GM23248 (cell line): ENCODE measurements at places on chromosomes 6 and 20.

GRCh38 chr6:135094403-135094821 lies 39.8 kb upstream of the HBS1L start:
- peak; percentile 22 for DNase-seq

- peak; percentile 74 for DNase-seq
Measured at GRCh38 chr20:33079259-33079658, at the start of gene BPIFB4. Gene BPIFB4 (plus strand): TSS chr20:33079643. CDS start chr20:33081527, 1,884 bp downstream.

- peak; percentile 51 for DNase-seq
Measured at GRCh38 chr20:1440024-1440423, 26.6 kb downstream of the NSFL1C start.

DNA sequence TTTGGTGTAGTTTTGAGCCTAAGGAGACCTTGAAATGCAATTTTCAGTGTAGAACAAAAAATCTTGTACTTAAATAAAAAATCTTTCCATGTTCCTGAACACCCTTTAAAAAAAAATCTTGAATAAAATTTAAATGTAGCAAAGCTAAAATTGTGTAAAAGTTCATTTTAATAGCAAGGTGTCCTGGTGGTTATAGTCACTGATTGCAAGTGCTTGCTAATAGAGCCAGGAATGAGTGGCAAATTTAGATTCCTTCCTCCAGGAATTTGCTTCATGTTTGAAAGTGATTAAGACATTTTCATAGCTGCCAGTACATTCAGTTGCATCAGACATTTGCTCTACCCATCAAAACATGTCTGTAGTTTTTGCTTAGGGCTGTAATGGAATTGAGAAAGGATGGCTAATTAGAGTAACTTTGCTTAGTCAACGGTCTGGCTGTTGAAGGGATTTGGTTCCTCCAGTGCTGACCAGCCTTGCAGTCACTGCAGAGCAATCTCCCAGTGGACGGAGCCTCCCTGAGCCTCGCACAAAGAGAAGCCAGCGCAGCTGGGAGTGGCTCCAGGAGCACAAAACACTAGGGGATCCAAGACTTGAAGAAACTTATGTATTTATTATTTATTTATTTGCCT lies 36.5 kb downstream of the AKAP12 start:
- peak; percentile 92 for DNase-seq

GRCh38 chr6:130811932-130812331 lies 15.3 kb upstream of the SMLR1 start:
- no peak for DNase-seq

- peak; percentile 76 for DNase-seq
Measured at GRCh38 chr20:53736757-53737395, 143.2 kb upstream of the ZNF217 start.

- DNase-seq: no peak
Measured at GRCh38 chr6:28948782-28949486, 25.1 kb upstream of the TRIM27 start.

- DNase-seq: peak; percentile 65
Measured at GRCh38 chr6:44297063-44298038, 15.8 kb downstream of the AARS2 start.

DNA sequence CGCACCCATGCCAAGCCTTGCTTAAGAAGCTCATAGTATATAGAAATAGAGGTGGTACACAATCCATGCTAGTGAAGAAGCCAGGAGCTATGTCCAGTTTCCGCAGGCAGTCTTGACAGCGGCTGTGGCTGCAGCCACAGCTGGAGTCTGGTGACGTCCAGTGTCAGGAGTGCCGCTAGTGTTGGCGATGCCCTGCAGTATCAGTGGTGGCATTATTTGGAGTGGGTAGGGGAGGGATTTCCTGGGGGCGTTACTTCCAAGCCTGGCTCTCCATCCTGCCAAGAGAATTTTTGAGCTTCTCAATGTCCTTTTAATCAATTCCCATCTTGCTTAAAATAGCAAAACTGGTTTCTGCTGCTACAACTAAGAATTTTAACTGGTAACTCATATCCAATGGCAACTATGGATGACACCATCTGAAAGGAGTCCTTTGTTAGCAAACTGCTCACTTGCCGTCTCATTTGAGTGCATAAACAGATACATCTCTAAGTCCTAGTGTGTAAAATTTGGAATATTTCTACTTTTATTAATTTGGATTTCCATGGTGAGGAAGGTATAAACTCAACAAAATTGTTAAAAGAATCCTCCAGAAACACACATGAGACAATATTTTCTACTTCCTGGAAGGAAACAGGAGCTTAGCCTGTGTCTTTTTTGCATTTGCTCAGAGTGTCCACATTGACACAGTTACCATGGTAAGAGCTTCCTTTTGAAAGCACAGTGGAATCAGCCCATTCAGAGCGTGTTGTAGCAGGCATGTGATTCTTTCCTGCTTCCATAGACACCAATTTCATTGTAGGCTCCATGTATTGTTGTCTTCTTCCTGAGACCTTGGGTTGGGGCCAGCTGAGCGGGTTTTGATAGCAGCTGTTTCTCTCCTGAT lies 44.6 kb upstream of the PXDC1 start:
- no peak for DNase-seq

DNA sequence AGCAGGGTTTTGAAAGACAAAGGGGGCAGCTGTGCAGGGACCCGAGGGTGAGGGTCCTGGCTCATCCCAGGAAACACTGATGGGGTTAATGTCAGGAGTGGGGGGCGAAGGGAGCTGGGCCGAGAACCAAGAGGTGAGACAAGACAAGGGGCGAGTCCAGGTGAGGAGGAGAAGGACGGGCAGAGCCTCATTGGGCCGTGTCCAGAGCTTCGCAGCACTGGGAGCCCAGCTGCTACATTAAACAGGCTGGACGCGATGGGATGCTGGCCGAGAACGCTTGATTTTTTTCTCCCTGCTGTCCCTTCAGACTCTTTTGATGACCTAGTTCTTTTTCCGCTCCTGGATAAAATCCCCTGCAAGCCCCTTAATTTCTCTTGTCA lies 172.8 kb upstream of the SNX9 start:
- DNase-seq: peak; percentile 6

GRCh38 chr6:126770176-126770575 lies 348.3 kb upstream of the RSPO3 start:
- no peak for DNase-seq

DNA sequence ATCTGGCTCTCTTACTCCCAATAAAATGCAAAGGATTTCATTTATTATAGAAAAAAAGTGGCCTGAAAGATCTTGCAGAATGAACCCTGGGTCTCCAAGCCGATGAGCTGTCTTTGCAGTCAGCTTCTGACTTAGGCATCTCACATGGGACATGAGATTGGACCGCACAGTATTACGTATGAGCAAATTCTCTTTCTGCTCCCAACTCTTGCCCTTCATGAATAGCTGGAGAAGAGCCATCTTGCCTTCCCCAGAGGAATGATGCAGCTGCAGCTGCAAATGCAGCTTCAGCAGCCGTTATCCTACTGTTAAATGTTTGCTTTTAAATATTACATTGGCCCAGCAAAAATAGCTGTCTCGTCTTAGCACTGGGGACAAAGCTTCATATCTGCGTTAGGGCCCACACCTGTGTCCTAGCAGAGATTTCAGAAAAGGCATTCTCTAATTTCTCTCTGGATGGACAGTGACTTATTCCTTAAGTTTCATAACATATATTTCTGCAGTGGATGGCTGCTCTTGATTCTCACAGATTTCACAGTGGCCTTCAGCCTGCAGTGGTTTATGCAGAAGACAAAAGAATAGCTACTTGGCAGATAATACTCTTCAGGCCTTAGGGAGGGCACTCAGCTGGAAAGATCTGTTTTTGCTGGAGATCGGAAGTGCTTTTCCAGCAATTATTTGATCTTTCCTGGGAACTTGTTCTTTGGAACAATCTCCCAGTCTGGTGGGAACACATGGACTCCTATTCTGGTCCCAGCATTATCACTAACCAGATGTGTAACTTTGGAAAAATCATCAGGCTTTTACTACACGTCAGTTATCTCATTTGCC lies 129.2 kb downstream of the FYN start:
- DNase-seq: peak; percentile 81

DNA sequence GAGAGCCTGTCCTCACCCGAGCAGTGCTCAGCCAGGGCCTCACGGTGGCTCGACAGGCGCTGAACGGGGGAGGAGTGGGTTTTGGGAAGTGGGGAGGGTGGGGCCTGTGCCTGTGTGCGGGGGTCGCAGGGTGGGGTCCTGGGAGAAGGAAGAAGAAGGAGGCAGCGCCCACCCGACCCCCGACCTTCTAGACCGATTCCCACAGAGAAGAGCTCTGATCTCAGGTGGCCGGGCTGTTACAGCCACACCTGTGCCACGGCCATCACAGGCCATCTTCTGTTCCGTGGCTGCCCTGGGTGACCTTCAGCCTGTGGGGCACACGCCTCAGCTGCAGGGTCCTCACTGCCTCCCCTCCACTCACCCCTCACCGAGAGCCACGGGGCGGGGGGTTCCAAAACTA lies 41.4 kb upstream of the GATA5 start:
- DNase-seq: no peak

DNA sequence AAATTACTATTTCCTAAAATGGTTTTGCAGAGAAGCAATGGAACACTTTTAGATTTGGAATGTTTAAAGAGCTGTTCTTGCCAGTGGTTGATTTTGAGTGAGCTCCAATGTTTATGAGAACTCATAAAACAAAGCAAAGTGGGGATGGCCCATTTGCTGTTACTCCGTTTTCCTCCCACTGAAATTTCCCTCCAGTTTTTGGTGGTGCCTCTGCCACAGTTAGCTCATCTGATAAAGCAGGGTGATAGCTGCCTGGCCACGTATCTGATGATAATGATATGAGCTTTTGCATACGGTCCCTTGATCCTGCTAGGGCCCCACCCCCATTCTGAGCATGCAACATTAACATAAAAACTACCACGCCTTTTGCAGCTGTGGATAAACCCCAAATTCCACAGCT lies 10.4 kb downstream of the CD83 start:
- DNase-seq: no peak

- DNase-seq: no peak
Measured at GRCh38 chr6:117478853-117479231, 3.6 kb upstream of the DCBLD1 start.

DNA sequence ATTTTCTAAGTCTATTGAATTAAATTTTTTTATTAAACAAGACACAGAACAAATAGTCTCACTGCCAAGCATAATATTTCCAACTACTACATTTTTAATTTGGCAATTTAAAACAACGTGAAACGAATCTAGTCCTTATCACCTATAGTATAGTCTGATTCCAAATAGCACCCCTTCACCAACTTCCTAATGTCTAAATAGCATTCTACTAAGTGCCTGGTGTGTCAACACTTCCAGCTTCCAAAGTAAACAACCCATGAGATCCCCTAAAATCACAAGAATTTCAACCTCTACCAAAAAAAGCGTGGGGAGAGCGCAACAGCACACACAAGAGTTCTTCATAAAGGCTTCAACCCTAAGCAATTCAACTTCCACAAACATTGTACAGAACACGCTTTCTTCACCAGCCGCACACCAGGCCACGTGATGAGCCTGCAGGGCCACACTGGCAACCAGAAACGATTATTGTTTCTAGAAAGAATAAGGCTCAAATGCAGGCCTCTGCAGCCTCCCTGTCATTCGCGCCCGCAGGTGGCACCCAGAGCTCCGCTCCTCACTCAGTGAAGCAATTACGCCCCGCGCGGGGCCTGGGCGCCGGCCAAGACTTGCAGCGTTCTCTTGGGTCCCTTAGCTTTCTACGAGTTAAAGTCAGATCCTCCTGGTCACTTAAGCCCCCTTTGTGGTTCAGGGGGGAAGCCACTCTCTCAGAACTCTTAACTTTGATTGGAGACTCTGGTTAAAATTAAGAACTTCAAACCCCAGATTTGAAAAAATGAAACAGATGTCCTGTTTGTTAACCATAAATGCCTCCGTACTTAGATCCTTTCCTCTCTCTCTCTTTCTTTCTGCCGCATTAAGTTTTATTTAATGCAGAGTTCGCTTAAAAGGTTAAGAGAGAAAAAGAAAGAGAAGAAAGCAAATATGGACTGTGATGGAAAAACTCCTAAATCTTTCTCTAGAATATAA lies 18.3 kb downstream of the SIM1 start:
- DNase-seq: no peak

DNA sequence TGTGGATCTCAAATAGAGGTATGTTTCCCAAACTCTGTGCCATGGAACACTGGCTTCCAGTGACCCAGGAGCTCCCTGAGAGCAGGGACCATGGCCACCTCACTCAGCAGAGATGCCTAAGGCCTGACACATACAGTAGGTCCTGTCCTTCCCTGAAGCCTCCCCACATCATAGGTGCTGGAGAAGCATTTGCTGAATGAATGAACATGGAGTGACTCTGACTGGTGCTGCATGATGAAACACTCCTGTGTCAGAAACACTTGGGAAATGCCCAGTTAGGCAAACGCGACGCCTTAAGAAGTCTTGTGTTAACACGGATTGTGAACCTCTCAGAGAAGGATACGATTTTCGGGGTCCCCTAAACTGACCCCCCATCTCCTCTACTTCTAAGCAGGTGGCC lies 14.3 kb downstream of the SLA2 start:
- peak; percentile 24 for DNase-seq

DNA sequence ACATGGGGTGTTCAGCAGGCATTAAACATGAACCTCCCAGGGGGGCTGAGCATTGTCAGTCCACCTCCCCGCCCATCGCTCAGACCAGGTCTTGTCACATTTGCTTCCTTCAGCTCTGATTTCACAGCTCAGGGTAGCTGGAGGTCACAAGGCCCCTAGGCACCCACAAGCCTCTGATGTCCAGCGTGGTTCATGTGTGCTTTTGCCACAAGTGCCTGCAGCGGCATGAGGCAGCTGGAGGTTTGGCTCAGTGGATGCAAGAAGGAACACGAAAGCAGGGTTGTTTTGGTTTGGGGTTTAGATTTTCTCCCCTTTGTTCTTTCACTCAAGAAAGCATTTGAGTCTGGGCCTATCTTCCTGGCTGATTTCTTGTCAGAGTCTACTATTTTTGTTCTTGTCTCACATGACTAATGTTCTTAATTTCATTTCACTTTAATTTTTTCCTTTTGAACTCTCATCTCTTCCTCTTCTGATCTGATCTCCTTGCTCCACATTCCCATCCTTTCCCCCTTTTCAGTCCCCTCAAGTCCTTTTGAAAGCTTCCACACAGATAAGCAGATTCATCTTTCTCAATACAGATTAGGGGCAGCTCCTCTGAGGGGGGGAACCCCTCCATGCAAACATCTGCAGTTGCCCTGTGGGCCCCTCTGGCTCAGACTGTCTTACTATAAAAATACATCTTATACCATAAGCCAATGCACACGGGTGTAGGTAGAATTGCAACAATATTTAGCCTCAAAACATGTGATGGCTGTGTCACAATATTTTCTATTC lies 68.1 kb upstream of the CEP85L start:
- DNase-seq: no peak

GRCh38 chr20:51340451-51340840 lies 202.1 kb downstream of the NFATC2 start:
- DNase-seq: no peak

DNA sequence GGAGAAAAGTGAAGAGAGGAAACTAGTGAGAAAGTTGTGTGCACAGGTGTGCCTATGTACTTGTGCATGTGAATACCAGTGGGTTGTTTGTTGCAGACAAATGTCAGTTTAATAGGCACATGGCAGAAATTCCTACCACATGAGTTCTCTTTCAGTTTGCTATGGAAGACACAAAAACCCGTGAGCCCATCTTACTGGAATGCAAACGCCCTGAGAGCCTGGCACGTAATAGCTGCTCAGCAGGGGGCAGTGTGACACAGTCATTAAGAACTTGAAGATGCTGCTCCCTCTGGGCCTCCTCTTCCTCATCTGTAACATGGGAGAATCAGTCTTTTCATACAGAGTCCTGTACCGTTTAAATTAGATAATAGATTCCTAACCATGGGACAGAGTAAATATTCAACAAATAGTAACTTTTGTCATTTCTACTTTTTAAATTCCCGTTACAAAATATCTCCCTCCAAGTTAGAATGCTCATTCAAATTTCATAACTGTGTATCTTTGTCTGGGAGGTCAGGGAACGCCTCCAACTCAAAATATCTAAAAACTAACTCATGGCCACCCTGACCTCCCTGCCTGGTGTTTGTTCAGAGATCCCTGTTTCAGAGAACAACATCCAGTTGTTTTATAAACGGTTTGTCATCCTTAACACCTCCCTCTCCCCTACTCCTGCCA lies 802.9 kb downstream of the MAFB start:
- peak; percentile 98 for DNase-seq
